NCI-H146 (cell line): ENCODE measurements at places on chromosomes 6 and 20.
A peak's percentile ranks its signal among the peaks of the same experiment; 100 is the strongest.

GRCh38 chr6:154353626-154354025, 3.0 kb downstream of the IPCEF1 start:
- no peak for DNase-seq

GRCh38 chr20:50085481-50086365, 27.2 kb downstream of the UBE2V1 start:
- DNase-seq = peak; percentile 66

- DNase-seq = peak; percentile 80
Observed at GRCh38 chr6:22248513-22249308, 48.1 kb downstream of the PRL start.

GRCh38 chr6:117451671-117452070, 25.9 kb upstream of the ROS1 start:
- no peak for DNase-seq

DNA sequence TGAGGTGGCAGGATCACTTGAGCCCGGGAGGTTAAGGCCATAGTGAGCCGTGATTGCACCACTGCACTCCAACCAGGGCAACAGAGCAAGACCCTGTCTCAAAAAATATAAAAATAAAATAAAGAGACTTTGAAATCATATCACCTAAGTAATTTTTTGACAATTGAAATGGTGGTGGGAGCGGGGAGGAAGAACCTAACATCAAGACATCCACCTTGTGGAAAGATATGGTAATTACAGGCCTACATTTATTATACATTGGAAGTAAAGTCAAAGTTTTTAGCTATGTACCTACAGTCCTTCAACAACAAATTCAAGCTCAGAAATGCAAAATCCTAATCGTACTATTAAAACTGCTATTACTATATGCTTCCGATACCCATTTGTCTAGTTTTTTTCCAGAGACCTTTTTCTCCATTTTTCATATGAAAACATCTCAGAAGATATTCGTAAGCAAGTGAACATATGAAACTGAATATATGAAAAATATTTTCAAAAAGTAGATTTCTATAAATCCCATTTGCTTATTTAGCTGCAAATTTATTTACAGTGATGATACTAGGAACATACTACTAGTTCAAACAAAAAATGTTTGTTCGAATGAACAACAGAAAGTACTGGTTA, 83.3 kb downstream of the SYCP2 start:
- peak; percentile 61 for DNase-seq

DNA sequence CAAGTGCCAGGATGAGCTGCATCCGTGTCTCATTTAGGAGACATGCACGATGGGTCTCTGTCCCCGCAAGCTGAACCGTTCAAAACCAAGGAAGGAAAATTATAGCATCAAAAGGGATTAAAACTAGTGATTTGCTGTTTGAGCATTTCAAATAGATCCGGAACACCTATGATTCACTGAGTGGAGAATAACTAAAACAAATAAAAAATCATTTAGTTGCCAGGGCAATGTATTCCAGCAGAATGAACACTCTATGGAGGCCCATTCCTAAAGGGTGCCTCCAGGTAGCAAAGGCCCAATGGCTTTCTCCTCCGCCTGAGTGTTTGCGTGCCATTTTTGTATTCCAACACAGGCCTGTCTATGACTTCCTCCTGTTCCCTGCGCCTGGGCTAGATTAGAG, 354.8 kb downstream of the ZFAND3 start:
- DNase-seq = no peak

DNA sequence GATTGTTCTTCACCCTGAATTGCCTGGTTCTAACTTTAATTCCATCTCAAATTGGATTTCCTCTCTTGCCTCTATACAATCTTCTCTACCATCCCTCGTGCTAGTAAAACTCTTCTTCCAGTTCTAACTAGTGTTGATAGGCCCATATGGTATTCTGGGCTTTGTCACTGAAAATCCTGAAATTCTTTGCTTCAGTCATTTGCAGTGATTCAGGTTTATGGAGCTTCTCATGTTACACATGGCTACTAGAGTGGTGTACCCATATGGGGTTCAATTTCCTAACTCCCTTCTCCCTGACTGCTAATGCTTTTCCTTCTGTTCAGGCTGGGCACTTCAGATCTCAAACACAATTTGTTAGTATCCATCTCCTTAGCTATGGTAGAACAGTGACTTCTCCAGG, 956.6 kb downstream of the KIF16B start:
- no peak for DNase-seq

DNA sequence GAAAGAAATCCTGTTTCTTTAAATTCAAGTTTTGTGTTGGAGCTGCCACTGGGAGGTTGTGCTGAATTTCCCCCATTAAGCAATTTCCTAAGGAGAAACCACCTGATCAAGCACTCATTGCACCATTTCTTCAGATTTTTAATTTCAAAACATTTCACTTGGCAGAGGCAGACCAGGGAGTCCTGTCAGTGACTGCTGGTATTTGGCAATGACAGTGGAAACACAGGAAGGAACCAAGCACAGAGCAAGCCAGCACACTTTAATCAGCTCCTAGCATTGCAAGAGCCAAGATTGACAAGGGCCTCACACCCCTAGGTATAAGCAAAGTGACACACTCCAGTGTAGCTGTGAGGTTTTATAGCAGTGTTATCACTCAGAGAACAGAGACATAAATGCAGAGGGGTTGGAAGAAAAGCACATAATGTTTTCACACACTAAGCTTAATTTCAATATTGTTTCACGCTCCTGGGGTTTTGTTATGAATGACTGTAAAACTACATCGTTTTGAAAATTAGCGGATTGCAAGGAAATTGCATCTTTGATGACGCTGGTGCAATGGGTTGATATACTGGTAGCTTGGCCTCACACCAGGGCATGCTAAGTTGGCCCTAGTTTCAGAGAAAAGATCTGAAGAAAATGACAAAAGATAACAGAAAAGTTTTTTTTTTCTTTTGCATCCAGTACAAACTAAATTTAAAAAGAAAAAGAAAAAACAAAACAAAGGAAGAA, 768.4 kb downstream of the TFAP2A start:
- no peak for DNase-seq

DNA sequence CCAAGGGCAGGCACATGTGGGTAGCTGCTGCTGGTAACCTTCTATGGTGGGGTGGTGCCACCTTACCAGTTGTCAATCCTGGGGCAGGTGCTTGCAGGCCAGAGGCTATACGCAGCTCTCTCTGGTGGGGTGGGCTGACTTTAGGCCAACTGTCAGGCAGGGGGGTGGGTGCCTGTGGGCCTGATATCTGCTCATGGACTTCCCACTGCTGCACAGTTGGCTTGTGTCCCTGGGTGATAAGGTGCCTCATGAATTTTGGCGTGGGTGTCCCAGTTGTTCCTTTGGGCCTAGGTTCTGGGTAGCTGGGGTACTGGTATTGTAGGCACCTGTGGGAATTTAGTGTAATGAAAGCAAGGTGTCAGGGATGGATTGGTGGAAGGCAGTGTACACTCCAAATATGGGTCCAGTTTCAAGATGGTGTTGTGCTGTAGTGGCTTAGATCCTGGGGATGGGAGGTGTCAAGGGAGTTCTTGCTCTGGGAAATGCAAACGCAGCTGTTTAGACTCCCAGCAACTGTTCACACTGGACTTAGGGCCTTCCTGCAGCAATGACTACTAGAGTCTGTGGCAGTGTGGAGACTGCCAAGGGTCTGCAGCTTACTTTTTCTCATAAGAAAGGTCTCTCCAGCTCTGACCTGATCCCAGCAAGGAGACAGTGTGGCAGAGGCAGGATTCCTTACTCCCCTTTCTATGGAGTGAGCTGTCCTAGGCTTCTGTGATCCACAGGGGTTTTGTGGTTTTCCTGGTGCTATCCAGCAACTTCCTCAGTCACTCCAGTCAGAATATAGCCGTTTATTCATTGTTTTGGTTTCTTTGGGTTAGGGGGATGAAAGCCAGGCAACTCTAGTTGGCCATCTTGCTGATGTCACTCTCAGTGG, 128.2 kb downstream of the CRYBG1 start:
- DNase-seq = no peak

- DNase-seq = no peak
Observed at GRCh38 chr6:130202782-130203181, 20.0 kb downstream of the SAMD3 start.

DNA sequence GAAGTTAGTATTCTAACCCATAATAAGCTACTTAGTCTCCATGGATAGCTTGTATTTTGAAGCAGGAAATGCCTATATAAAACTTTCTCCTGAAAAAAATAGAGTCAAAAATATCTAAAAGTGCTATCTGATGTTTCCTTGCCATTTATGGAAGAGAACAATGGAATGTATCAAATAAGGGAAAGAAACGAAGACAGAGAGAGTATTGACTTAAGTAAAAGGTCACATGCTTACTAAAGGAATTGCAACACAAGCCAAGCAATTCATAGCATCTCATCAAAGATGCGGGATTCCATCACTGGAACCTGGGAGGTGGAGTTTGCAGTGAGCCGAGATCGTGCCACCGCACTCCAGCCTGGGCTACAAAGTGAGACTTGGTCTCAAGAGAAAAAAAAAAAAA, 112.9 kb upstream of the DTNBP1 start:
- DNase-seq = no peak

GRCh38 chr20:60055740-60056139, 97.5 kb downstream of the CDH26 start:
- no peak for DNase-seq

- no peak for DNase-seq
Observed at GRCh38 chr20:1938464-1939269, 43.5 kb downstream of the SIRPA start.

DNA sequence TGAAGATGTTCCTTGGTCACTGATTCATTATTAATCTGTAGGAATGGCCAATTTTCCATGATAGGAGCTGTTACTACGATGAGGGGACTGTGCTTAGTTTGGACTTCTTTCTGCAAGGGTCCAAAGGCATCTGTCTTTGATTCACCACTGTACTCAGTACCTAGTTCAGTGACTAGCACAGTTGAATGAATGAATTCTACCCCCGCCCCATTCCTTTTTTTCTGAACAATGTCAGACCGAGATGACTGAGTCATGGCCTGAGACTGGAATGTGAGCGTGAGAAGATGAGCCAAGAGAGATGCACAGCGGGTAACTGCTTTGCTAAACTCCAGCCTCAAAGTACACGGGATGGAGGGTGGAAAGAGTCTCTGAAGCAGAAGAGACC, 419 bp upstream of the SNHG17 start:
- no peak for DNase-seq

DNA sequence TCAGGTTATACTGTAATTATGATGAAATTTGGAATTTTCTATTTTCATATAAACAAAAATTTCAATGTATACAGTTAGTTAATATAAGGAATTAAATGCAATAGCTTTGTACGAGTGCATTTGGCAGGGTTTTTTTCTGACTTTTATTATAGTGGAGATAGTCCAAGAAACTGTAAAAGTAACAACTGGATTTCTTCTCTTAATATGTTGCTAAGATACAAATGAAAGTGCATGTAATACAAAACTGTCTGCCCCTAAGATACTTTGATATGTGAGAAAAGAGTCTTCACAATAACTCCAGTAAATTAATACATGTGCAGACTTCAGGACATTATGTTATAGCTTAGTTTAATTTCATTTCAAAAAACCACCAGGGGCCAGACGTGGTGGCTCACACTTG, 721.4 kb downstream of the CBLN4 start:
- DNase-seq = no peak

- no peak for DNase-seq
Observed at GRCh38 chr6:53818858-53819609, 24.2 kb downstream of the LRRC1 start.

- peak; percentile 57 for DNase-seq
Observed at GRCh38 chr6:149211046-149211571, 106.4 kb upstream of the TAB2 start.

DNA sequence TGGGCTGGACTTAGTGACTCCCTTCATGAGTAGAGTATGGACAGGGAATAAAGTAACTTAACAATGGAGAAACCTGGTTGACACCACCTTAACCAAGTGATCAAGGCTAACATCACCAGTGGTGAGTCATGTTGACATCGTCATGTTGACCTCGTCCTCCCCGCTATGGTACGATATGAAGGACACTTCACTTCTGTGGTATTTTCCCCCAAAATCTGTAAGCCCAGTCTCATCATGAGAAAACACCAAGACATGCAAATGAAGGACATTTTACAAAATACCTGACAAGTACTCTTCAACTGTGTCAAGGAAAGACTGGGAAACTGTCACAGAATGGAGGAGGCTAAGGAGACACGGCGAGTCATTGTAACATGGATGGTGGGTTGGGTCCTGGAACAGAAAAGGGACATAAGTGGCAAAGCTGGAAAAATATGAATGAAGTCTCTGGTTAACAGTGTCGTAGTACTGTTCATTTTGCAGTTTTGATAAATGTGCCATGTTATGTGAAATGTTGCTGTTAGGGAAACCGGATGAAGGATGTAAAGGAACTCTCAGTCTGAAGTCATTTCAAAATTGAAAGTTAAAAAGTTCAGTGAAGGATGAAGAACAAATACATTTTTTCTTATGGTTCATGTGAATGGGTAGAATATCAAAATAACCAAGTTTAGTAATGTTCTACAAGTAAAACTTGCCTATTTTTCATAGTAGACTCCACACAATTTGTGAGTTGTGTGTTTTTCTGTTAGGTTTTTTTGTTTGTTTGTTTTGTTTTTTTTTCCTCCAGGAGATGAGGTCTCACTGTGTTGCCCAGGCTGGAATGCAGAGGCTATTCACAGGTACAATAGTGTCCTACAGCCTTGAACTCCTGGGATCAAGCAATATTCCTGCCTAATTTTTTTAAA, 247.5 kb downstream of the TMEM242 start:
- DNase-seq = no peak

DNA sequence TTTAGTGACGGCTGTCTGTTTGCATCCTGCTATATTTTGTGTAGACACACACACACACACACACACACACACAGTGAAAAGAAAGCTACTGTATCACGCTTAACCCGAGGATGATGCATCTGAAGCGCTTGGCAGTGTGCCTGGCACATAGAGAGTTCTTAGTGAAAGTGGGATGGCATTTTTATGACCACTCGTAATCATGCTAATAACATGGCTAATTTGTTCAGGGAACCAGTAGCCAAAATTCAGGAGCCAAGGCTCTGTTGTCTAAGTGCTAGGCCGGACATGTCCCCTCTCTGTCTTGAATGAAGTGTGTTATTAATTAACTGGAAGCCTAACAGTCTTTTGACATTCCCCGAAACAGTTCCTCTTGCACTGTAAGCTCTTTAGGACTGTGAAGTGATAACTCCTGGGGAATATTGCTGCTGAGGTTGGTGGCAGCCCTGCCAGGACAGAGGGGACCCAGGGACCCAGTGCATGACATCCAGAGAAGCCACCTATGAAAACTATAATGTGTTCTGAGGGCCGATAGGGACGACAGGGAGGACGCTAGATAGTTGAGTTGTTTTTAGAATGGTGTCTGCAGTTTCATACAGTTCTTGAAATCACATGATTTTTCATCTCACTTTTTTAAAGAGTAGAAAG, 45.0 kb upstream of the IRF4 start:
- no peak for DNase-seq

GRCh38 chr20:39897058-39897457, 792.0 kb downstream of the MAFB start:
- DNase-seq = no peak

DNA sequence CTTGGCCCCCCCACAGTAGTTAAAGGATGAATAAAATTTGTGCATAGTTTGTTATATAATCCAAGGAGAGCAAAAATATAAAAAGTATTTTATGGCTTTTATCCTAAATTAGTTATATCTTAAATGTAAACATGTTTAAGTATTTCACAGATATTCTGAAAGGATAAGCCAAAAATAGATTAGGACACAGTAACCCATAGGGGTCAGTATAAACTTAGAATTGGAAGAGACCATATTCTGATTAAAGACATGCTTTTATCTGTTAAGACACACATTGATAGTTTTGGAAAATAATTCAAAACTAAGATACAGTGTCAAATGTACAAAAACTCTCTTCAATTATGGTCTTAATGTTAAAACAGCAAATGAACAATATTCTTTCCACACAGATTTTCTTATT, 4.5 kb upstream of the SERINC1 start:
- peak; percentile 57 for DNase-seq
